ENCODE measurements at places on chromosomes 6 and 20. TPM values are rescaled to one million over a fixed set of nuclear protein-coding genes. Genes with fewer than 3 reads are reported as not detected.

GRCh38 chr20:19909725-19910124 is 107.4 kb upstream of the NAA20 start:
- DNase-seq = no peak

DNA sequence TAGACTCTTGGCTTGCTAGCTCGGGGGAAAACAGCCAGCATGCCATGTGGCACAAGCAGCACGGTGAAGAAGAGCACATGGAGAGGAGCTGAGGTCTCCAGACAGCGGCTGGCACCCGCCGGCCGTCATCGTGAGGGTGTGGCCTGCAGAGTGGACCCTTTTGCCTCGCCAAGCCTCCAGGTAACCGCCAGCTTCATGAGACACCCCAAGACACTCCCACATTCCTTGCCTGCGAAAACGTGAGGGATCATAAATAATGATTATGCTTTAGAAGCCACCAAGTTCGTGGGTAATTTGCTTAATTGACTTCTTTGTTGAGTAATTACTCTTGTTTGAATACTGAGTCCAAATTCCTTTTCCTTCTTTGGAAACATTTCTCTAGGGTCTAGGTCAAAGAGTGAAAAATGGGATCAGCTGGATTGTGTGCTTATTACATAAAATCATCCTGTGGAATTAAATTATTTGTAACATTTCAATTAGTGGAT is 23.2 kb downstream of the FAM50B start:
- DNase-seq = no peak

- no peak for DNase-seq
These were observed 111.3 kb downstream of the TNFAIP3 start for GRCh38 chr6:137978252-137978896.

- no peak for DNase-seq
These were observed 607.3 kb upstream of the CITED2 start for GRCh38 chr6:139981768-139982181.

DNA sequence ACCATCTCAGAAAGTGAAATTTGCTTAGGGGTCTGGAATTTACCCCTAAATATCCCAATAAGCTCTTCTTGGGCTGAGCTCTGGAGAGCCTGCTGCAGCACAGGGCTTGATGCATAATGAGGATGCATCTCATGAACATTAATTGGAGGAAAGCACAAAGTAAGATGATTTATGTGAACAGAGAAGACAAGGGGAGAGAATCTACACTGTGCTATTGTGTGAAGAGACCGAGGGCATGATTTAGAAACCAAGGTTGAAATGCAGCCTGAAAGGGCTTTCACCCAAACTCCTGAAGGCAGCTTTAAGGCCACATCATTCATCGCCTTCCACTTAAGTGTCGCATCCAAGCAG is 27.8 kb upstream of the GPR63 start:
- DNase-seq = no peak

GRCh38 chr6:4864519-4864918 is 88.3 kb downstream of the CDYL start:
- DNase-seq = no peak

DNA sequence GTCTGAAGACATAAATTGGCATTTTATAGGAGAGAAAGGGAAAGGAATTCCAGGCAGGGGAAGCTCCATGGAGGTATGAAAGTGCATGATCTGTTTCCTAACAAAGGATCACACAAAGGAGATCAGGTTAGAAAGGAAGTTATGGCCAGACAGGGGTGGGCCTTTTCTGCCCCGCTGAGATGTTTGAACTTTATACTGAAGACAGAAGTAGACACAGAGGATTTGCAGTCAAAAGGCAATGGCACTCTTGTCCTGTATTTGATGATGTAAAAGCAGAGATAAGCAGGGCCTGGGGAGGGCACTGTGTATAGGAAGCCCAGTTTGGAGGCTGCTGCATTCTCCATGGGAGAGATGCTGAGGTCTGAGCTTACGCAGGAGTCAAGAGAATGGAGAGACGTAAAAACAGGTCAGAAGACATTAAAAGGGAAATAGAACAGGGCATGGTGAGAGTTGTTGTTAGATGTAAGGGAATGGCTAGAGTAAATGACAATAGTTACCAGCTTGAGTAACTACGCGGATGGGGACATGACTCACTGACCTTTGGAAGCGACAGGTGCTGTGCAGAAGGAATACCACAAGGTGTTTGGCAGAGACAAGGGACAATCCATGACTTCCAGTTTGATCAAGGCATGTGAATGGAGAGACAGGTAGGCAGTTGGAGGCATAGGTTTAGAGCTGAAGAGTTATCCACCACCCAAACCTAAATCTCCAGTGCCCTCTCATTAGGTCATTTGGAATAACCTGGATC is 190.6 kb upstream of the SASH1 start:
- DNase-seq = no peak

- DNase-seq = no peak
These were observed 71.0 kb upstream of the MRAP2 start for GRCh38 chr6:83962582-83962981.

- no peak for DNase-seq
These were observed 25.0 kb downstream of the ZDHHC14 start for GRCh38 chr6:157405986-157406385.

DNA sequence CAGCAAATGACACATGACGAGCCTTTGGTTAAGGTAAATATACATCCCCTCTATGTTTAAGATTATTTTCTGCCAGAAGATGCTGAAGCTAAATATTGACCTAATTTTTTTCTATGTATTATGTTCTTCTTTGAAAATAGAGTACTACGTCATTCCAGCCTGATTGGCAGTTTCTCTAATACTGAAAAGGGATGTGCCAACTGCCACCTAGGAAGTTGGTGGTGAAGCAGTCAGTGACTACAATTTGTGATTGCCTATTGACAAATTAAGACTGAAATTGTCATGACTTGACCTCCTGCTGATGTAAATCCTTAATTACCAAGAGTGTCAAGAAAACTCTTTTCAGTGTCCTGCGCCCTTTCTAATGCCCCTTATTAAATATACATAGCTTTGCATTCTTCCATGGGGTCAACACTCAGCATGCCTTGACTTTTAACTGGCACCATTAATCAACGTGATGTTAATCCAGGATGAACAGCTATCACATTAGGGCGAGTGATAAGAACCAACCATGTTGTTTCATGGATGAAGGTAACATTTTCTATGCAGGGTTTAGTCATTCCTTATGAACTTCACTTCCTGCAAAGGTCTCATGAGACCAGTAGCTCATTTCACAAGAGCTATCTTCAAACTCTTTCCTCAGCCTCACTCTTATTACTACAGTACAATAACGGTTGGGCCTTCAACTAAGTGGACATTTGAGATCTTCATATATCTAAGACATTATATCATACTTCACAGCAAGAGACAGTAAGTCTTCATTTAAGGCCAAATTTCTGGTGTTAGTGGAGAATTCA is 22.5 kb upstream of the SGK1 start:
- no peak for DNase-seq

DNA sequence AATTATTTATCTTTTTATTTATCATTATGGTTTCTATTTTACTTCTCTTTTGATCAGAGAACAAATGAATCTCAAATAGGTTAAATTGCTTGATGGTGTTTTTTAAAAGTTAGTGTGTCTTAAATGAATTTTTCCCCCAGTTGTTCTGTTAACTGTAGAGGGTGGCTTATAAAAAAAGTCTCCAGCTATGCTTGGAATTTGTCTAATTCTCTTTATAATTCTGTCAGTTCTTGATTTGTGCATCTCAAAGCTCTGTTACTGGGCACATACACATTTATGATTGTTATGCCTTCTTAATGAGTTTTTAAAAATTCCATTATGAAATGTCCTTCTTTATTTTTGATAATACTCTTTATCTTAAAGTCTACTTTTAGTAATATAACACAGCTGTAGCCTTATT is 58.0 kb downstream of the LIN28B start:
- DNase-seq = no peak

DNA sequence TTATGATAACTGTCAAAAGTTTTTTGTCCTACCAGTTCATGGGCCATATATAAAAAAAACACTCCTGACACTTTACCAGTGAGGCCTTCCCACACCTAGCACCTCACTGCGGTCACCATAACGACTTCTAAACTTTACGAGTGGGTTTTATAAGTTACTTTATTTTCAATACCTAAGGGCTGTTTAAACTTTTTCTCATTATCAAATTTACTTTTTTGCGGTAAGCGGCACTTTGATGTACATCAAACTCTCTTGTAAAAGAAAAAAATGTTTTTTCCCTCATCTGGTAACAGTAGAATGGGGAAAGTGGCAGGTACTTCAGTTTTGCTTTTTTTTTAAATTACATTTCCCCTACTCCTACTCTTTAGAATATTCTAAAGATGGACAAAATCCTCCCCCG is 36.2 kb downstream of the FYN start:
- no peak for DNase-seq

DNA sequence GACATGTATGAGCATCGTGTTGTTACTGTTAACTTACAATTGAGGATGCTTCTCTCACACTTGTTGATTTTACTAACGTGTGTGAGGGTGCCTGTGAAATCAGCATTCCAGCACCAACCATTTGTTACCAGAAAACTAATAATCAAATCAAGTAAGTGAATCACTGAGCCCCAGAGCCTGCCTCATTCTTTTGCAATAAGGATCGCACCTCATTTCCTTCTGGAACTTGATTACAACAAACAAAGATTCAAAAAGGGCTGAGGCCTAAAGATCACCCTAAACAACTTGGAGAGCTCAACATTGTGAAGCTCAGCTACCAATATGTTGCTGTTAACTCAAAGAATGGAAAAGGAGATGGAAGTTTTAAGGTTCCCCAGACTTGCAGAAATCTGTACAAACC is 274.7 kb downstream of the TFAP2A start:
- no peak for DNase-seq

DNA sequence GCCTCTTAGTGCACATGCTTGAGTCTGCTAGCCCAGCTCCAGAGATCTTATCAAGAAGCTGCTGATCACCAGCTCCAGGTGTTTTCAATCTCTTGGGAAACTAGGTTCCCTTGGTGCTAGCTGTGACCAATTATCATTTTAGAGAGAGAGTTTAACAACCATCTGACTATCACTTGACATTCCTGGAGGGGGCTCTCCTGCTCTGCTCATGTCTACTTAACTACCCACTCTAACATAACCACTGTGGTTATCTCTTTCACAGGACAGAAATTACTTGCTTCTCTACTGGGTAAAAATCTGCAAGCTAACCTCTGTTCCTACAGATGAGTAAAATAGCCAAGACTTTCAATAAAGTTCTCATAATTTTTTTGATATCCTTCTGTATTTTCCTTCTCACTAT is 823.4 kb upstream of the GJE1 start:
- DNase-seq = no peak

DNA sequence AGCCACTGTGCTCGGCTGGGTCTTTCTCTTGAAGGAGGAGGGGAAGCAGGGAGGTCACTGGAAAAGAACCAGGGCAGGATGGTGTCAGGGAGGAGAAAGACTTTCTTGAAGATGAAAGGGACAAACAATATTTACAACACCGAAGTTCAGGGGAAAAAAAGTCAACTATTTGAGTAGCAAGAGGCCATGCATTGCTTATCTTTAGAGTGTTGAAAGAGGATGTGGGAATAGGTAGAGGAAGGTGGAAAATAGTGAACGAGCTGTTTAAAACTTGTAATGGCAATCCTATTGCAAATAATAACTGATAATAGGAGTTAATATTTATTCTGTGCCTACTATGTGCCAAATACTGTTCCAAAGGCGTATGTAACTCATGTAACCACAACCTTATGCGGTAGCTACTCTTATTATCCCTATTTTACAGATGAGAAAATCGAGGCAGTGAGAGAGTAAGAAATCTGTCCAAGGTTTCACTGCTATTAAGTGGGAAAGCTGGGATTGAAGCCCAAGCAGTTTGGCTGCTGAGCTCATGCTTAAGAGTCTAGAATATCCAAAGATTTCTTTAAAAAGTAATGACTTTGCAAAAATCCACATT is 12.7 kb upstream of the MLIP start:
- DNase-seq = no peak

DNA sequence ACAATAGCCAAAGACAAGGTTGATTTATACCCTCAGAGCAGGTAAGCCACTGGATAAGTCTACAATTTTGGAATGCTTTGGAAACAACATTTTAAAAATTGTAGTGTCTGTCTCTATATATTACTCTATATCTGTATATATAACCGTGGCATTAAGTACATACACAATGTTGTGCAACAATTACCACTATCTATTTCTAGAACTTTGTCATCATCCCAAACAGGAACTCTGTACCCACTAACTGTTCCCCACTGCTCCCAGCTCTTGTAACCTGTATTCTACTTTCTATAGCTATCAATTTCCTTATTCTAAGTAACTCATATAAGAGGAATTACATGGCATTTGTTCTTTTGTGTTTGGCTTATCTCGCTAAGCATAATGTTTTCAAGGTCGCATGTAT is 78.2 kb upstream of the ASCC3 start:
- no peak for DNase-seq

DNA sequence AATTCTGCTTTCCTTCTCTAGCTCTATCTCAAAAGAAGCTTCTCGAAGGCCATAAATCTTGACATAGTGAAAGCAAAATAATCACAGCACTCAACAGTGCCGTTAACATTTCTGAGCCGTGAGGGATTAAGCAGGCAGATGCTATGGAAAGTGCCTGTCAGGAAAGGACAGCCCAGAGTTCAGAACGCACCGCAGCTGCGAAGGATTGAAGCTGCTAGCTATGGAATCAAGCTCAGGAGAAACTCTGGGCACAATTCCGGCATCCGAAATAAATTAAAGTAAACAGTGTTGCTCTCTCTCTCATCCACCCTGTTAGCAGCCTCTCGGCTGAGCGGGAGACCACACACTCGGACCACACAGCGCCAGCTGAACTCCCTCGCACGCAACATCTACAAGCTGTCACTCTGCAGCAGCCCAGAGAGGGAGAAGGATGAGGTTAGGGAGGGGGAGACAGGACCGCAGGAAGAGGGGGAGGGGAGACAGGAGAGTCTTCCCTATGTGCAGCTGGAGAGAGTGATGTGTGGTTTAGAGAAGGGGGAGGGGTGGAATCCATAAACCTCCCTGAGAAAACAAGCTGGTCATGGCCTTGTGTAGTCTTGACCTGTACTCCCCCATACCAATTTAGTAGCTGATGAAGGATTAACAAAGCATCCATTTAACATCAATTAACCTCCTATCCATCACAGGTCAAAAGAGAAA is 9.0 kb downstream of the EXOC2 start:
- DNase-seq = no peak

DNA sequence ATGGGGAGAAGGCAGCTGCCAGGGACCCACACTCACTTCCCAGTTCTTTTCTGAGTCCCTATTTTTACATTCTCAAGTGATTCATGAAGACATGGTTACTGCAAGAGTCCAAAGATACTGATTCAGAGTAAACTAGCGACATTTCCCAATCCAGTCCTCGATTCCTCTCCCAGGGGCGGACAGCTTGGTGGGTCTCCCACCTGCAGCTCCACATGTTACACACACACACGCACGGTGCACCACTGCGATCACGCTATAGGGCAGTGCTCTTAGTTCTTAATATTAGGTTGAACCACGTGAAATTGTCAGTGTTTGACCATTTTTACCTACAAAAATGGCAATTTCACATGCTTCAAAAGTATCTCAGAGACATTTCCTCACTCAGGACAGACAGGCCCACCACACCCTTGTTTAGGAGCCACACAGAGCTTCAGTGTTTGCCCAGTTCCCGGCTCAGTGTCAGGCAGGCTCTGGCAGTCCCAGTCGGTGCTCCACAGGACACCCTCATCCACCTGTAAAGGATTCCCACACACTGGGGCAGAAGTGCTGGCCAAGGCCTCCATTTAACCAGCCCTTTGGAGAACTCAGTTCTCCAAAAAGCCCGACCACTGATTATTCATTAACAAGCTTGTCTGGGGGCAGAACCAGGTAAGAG is 51.8 kb downstream of the RRBP1 start:
- no peak for DNase-seq

Gene ID1
- 117 TPM for total RNA-seq

Gene PKHD1
- total RNA-seq = 5.6 TPM

Gene OPRM1
- total RNA-seq = not detected

Gene TMEM151B
- total RNA-seq = not detected

Gene ZNF391
- total RNA-seq = 0.17 TPM

Gene BTN3A1
- total RNA-seq = 17.1 TPM

All from liver (tissue), 10 donors.